Stimulated activated CD4-positive, alpha-beta T cell treated with anti-CD3 and anti-CD28 coated beads, Interleukin-4, amount 100 ng/mL, for 48 hours (primary cell): ENCODE measurements at places on chromosomes 7 and 10.

DNA sequence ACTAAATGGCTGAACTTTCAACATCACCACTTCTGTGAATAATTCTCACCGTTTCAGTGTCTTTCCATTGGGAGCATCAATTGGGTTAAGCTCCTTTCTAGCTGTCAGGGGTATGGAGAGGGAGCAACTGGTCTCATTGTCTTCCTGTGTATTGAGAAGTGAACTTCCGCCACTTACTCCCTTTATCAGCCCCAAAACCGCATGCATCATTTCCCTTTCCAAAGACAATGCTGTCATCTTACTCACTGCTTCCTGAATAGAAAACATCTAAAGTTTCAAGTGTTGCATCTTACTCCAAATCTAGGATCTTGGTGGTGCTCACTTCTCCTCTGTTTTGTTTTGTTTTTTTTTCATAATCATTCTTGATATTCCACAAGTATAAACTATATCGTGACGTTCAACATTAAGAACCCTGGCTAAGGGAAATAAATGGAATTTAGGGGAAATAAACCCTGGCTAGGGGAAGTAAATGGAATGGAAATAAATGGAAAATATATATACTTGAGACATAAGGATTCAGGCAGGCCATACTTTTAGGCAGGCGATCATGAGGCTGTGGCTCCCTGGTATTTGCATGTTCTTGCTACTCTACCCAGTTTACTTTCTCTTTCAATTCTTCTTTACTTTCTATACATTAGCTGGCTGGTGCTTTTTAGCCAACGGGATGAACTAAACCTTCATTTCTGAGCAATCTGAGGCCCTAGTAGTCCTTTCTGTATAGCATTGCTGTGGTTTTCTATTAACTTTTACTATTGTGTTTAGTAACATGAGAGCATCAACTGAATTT lies 371.9 kb downstream of the BMPER start:
- no peak for DNase-seq

DNA sequence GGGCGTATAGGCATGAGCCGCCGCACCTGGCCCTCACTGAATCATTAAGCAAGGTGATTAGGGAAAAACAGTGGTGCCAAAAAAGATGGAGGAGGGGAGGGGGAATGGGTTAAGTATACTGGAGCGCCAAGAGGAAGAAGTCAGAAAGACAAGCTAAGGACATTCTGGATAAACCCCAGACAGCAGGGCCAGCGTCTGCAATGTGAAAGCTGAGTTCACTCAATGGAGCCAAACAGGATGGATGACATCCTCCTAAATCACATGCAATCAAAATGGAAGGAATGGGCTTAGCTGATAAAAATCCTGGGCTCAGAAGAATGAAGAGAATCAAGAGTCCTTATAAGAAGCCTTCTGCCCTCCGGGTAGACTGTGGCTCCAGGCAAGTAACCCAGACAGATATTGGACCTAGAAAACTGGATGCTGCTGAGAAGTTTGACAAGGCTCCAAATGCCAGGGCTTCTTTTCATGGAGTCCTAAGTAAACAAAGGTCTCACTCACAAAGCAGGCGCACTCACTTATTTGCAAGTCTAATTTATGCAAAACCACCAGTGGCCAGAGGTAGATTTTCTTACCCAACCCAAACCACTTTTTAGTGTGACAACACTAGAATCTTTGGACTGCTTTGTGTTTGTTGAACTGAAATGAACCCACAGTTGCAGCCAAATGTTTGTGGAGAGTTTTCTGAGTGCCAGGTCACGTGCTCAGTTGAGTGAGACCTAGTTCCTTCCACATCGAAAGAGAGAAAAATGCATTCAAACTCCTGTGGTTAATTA lies 519.1 kb upstream of the AUTS2 start:
- DNase-seq = no peak

- DNase-seq = no peak
These were observed 38.3 kb downstream of the EPHB4 start for GRCh38 chr7:100789055-100789454.

- DNase-seq = no peak
These were observed 9.2 kb upstream of the ODAD2 start for GRCh38 chr10:28008054-28008453.

GRCh38 chr10:88120599-88121333 lies 257.3 kb downstream of the PTEN start:
- no peak for DNase-seq

GRCh38 chr7:128052404-128052803 lies 21.2 kb upstream of the LRRC4 start:
- DNase-seq = no peak

GRCh38 chr10:133438711-133439273 lies 14.4 kb upstream of the SPRN start:
- DNase-seq = no peak

DNA sequence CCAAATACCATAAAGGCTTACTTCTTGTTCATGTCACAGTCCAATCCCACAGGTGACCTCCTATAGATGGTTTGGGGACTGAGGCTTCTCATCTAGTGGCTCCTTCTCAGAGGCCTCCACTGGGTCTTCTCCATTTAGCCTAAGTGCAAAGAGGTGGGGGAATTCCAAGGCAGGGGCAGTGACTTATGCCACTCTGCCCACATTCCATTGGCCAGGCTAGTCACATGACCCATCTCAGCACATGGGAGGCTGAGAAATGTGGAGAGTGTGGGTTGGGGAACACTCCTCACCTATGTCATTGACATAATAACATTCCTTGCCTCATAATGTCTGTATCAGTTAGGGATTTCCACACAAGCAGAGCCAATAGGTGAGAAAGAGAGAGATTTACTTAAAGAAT lies 104.3 kb upstream of the PLXNA4 start:
- no peak for DNase-seq

- DNase-seq = no peak
These were observed 25.4 kb upstream of the ANK3 start for GRCh38 chr10:60414877-60415585.

DNA sequence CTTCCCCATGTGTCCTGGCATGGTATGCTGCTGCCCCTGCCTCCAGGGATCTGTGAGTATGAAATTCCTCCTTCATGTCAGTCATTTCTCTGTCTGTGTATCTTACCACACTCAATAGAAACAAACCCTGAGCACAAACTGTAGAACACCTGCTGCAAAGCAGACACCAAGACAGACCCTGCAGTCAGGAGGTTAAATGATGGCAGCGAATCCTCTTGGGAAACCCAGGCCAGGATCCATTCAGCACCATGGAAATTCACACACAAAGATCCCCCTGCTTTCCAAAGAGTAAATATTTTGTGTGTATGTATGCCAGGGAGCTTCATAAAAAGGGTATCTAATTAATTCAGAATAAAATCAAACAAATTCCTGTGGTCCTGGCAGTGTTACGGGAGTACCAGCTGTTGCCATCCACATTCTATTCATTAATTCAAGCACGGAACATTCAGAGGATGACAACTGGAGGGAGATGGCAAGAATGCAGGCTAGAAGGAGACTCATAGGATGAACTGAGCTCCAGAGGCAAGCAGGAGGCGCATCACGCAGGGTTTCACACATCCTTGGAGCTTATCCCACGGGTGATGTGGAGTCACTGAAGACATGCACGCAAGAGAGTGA lies 14.8 kb downstream of the ITIH5 start:
- DNase-seq = no peak

- DNase-seq = no peak
These were observed 3.2 kb upstream of the IFIT1 start for GRCh38 chr10:89389254-89389653.

- no peak for DNase-seq
These were observed 41.3 kb upstream of the CALN1 start for GRCh38 chr7:72453471-72453870.

- no peak for DNase-seq
These were observed 62.9 kb downstream of the PTTG1IP2 start for GRCh38 chr7:90532231-90532929.

DNA sequence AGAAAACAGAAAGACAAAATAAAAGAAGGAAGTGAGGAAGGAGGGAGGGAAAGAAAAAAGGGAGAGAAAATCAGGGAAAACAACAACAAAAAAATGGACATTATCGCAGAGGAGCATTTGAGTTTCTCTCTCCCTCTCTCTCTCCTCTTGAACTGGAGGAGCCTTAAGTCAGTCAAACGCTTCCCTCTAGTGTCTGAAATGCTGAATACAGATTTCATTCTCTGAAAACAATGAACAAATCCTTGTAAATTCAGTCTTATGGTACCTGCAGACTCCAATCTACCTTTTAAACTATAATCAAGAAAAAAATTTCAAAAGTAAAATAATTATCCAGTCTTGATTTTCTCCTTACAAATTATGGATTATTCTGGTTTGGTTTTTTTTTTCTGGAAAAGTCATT lies 89.2 kb upstream of the PFKP start:
- no peak for DNase-seq

DNA sequence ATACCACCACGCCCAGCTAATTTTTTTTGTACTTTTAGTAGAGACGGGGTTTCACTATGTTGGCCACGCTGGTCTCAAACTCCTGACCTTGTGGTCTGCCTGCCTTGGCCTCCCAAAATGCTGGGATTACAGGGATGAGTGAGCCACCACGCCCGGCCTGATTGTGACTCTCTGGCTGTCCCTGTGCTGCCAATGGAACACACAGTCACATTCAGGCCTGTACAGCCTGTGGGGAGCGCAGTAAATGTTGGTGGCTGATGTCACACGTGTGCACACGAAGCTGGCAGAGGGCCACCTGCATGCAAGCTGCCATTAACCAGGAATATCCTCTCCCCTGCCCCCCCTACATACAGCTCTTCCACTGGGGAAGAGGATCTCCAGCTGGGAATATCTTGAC lies 22.1 kb downstream of the POLL start:
- no peak for DNase-seq

- no peak for DNase-seq
These were observed 216.4 kb downstream of the NRG3 start for GRCh38 chr10:82091413-82091812.

- DNase-seq = no peak
These were observed 761.4 kb downstream of the LRMDA start for GRCh38 chr10:76192694-76193320.

DNA sequence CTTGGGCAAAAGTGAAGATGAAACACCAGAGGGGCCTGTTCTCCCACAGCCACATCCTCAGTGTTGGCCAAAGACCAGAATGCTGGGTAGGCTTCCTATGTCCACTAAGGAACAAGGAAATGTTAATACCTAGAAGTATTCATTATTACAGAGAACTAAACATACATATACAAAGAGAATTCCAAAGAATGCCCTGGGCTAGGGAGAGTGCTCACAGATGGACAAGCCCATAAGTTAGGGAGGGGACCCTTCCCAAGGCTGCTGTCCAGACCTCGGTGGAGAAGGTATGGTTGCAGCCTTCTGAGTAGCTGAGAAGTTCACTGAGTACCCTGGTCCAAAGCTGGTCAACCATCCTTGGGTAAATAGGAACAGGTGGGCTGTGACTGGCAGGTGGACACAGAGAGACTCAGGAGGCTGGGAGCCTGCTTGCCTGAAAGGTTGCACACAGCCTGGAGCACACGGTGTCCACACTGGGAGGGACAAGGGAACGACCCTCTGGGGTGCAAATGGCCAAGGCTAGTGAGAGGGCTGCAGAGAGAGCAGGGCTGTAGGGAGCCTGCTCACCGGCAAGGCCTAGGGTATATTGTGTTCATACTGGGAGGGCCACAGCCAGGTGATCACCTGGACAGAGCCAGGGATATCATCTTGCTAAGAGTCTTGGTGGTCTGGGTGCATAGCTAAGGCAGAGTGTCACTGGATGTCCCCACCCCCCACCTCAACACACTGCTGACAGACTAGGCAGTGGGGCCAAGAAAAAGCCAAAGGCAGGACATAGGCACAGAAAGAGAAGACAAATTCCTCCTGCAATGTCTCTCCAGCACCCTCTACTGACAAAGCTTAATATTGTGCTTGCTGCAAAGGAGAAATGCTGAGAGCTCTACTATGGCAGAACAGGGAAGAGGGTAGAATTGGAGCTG lies 40.3 kb downstream of the CPVL start:
- DNase-seq = no peak

- DNase-seq = no peak
These were observed 434.7 kb downstream of the TNS3 start for GRCh38 chr7:47147213-47147631.

DNA sequence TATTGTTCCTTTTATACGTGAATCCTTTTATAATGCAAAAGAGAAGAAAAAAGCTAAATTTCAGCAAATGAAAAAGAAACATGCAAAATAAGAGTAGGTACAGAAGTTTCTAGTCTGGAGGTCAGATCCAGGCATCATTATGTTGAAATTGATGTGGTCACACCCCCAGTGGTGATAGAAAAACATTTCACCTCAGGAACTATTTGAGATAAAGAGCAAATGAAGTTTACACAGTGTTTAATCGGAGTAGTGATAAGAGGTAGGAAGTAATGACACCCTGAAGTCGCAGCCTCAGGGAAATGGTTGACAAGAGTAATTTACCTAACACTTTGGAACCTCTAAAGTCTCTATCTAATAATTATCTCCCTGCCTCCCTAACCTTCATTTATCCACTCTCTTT lies 536.0 kb upstream of the STEAP1 start:
- DNase-seq = no peak

- DNase-seq = no peak
These were observed 9.6 kb upstream of the MYPN start for GRCh38 chr10:68099736-68100135.

DNA sequence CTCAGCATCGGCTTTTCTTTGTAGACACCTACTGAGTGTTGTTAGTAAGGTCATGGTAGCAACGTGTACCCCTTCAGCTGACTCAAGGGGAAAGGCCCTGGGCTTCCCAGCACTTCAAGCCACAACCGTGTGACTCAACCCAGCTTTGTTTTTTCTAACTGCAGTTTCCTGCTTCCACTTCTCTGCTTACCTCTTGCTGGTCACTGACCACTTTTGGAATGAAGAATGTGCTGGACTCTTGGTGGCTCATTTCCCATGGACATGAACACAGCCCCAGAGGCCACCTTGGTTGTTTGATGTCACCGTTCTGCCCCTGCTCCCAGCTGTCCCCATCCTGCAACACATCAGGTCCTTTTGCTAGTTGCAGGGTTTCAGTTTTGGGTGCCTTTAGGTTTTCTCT lies 69.5 kb upstream of the ZNF438 start:
- DNase-seq = peak; percentile 62

GRCh38 chr7:125661-126060 lies 66.7 kb upstream of the FAM20C start:
- no peak for DNase-seq
